Breast epithelium (tissue), 4 donors: ENCODE measurements at places on chromosomes 7 and 10. TPM values are rescaled to one million over a fixed set of nuclear protein-coding genes. Genes with fewer than 3 reads are reported as not detected.

DNA sequence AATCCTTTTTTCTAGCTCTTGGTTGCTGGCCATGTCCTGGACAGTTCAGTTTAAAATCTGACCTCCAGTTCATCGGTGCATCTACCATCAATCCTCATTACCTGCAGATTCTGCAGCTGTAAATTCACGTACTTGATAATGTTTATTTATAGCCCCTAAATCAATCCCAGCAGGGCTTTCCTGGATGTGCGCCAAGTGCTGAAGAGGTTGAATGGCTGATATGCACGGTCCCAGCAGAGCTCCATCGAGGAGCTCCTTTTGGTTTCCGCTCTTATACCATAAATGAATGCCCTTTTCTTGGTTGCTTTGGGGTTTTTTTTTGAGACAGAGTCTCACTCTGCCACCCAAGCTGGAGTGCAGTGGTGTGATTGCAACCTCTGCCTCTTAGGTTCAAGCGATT is 91.2 kb upstream of the CCZ1B start:
- no peak for DNase-seq

- DNase-seq: peak; percentile 90
These were observed 82.7 kb upstream of the C1GALT1 start for GRCh38 chr7:7099584-7100014.

The PRSS1 gene
- not detected for total RNA-seq

DNA sequence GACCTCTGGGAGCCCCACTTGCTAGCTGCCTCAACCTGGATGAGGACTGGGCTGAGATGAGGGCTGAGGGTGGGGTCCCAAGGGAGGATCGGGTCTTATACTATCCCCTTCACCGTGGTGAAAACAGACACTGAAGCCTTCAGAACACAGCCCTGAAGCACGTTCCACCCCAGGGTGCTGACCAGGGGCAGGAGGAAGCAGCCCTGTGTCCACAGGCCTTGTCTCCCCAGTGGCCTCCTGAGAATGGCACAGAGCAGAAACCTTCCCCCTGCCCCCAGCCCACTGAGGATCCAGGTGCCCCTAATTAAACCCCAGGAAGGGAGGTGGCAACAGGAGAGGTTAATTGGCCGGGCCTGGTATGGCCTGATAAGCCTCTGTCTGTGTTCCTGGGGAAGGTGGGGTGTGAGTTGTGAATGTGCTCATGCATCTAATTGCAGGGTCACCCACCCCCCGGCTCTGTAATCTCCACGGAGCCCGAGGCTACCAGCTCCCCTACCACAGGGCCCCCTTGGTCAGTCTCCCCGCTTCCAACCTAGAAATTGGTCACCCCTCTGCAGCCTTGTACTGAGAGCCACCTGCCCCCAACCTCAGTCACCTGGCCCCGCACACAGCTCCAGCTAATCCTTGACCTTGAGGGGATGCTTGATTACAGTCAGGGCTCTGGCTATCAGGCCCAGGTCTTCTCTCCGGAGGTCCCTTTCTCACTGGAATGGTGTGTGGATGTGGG is 159.0 kb upstream of the UNC5B start:
- DNase-seq: no peak

- DNase-seq: no peak
These were observed 30.4 kb downstream of the FOXK1 start for GRCh38 chr7:4712281-4713182.

The OR13A1 gene
- total RNA-seq: 0.33 TPM

The SLC16A9 gene
- 0.33 TPM for total RNA-seq

DNA sequence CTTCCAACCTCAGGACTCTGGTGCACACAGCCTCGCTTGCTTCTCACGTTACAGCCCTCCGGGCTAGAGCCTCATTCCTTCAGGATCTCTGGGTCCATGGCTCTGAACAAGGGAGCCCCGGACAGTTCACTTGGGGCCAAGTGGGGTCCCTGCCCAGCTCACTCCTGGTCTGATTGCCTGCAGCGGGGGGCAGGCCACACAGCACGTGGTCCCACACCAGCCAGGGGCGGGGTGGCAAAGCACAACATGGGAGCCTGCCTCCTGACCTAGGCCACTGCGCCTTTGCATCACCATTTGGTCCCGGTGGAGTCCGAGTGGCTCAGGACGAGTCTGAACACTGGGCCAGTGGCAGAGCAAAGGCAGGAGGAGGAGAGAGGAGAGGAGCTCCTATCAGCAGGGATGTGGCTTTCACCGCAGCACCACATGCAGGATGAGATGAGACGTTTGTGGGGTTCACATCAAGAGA is 13.4 kb upstream of the CRYGN start:
- DNase-seq: no peak

DNA sequence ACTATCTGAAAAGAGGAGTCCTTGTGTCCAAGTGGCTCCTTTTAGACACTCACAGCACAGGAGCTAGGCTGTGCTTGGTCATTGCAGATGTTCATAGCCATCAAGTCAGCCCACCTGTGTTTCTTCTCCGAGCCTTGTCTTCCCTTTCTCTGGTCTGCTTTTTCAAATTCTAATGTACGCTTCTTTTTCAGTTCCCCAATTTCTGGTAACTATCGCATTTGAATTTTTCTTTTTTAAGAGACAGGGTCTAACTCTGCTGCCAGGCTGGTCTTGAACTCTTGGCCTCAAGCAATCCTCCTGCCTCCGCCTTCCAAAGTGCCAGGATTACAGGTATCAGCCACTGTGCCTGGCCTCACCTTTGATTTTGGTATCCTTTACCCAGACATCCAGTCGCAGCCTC is 18.9 kb downstream of the APBB1IP start:
- no peak for DNase-seq

GRCh38 chr7:100826514-100827329 is 601 bp downstream of the EPHB4 start:
- DNase-seq: no peak

The SLC29A4 gene
- 13.8 TPM for total RNA-seq

GRCh38 chr7:155745737-155746136 is 66.5 kb downstream of the SHH start:
- no peak for DNase-seq

GRCh38 chr7:125423458-125424155 is 494.0 kb upstream of the POT1 start:
- DNase-seq: no peak

The ACTL6B gene
- total RNA-seq: not detected
